ENCODE measurements at places on chromosomes 1 and 21. TPM values are rescaled to one million over a fixed set of nuclear protein-coding genes. Genes with fewer than 3 reads are reported as not detected.

DNA sequence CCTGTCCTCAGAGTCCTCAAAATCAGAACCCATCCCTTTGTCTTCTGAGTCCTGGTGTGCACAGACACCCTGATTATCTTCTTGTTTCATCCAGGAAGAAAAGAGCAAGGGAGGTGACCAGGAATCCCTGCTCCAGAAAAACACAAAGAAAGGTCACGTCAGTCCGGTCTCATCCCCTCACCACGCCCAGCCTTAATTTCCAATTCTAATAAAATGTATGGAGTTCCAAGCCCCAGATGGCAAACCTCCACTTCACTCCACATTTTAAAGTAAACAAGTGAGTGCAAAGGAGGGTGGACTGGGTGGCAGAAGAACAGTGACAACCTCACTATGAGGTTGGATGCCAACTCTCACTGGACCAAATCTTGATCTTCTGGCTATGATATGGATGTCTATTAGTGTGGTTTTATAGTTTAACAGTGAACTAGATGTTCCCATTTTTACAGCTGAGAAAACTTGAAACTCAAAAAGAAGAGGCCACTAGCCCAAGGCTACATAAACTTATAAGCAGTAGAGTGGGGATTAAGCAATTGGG is 22.0 kb downstream of the ZNF697 start:
- peaks cover 39% of the 10 kb centered on the region for H3K36me3 ChIP-seq
- no peak overlapping the region for H3K4me3 ChIP-seq
- no peaks in the 10 kb centered on the region for H3K27me3 ChIP-seq
- peaks cover 25% of the 10 kb centered on the region for H3K4me1 ChIP-seq
- H3K27ac ChIP-seq: no peak overlapping the region

CLIC6 gene
- 6.2 TPM for total RNA-seq

GRCh38 chr1:245500546-245500945 is 345.8 kb downstream of the KIF26B start:
- no peak for DNase-seq
- H3K4me3 ChIP-seq: no peak overlapping the region
- H3K27me3 ChIP-seq: no peaks in the 10 kb centered on the region
- H3K36me3 ChIP-seq: no peaks in the 10 kb centered on the region
- H3K27ac ChIP-seq: no peak overlapping the region

DNA sequence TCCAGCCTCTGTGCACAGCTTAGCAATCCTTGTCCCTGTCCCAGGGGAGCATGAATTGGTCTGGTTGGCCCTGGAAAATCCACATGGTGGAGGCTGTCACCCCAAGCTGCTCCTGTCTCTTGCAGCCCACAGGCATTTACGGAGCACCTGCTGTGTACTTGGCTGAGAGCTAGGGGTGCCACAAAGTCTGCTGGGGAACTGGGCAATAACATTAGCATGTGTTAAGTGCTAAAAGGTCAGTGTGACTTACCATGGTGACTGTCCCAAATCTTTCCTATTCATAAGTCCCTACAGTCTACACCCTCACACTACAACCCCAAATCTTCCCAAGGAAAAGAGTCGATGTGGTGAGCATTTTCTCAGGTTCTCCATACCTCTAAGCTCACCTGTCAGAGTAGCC is 53.6 kb upstream of the ARTN start:
- H3K27me3 ChIP-seq: no peaks in the 10 kb centered on the region
- peaks cover 4% of the 10 kb centered on the region for H3K4me1 ChIP-seq
- H3K27ac ChIP-seq: no peak overlapping the region

- H3K36me3 ChIP-seq: peaks cover 47% of the 10 kb centered on the region
- no peak overlapping the region for H3K4me3 ChIP-seq
- no peak overlapping the region for H3K27ac ChIP-seq
- DNase-seq: no peak
- peaks cover 16% of the 10 kb centered on the region for H3K4me1 ChIP-seq
- H3K27me3 ChIP-seq: no peaks in the 10 kb centered on the region
Measured at GRCh38 chr1:96808191-96808590, 86.6 kb downstream of the PTBP2 start.

DNA sequence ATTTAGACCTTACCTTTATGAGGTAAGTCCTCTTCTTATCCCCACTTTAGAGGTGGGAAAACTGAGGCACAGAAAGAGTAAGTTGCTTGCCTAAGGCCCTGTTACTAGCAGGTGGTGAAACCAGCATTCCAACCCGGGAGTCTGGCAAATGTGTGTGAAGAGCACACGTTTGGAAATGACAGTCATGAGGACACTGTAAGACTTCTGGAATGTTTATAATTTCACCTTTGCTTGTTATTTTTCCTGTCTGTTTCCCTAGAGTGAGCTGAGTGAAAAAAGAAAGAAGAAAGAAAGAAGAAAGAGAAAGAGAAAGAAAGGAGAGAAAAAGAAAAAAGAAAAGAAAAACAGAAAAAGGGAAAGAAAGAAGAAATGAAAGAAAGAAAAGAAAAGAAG is 21.2 kb upstream of the LGALS8 start:
- H3K36me3 ChIP-seq: no peaks in the 10 kb centered on the region
- H3K4me3 ChIP-seq: peak overlapping the region; percentile 84
- H3K27ac ChIP-seq: peak overlapping the region; percentile 99

GRCh38 chr1:24503059-24503751 is 569 bp downstream of the RCAN3 start:
- no peaks in the 10 kb centered on the region for H3K36me3 ChIP-seq
- peak; percentile 59 for DNase-seq
- H3K4me1 ChIP-seq: peaks cover 12% of the 10 kb centered on the region
- peak overlapping the region; percentile 95 for H3K4me3 ChIP-seq

DNA sequence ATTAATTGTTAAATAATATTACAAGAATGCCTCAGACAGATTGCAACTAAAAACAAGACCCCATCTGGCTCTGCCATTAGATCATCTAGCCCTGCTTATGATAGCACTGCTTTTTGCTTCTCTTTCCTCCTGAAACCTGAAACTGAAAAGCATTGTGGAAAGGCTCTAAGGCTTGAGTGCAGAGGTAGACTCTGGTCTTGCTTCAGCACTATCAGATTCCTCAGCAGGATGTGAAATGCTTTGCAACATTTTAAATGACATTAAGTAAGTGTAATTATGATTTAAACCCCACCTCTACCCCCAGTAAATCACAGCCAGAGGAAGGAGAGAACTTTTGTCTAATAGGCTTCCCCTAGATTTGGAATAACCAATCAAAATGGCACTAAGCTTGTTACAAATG is 32.9 kb downstream of the PHC2 start:
- peaks cover 24% of the 10 kb centered on the region for H3K4me1 ChIP-seq
- no peaks in the 10 kb centered on the region for H3K27me3 ChIP-seq
- no peak overlapping the region for H3K4me3 ChIP-seq
- H3K27ac ChIP-seq: no peak overlapping the region
- H3K36me3 ChIP-seq: no peaks in the 10 kb centered on the region
- no peak for DNase-seq

GRCh38 chr1:28510970-28511440 is 5.2 kb downstream of the RCC1 start:
- peak overlapping the region; percentile 98 for H3K27ac ChIP-seq
- H3K27me3 ChIP-seq: peaks cover under 1% of the 10 kb centered on the region
- peaks cover 27% of the 10 kb centered on the region for H3K4me1 ChIP-seq
- H3K36me3 ChIP-seq: peaks cover 49% of the 10 kb centered on the region
- DNase-seq: no peak

DNA sequence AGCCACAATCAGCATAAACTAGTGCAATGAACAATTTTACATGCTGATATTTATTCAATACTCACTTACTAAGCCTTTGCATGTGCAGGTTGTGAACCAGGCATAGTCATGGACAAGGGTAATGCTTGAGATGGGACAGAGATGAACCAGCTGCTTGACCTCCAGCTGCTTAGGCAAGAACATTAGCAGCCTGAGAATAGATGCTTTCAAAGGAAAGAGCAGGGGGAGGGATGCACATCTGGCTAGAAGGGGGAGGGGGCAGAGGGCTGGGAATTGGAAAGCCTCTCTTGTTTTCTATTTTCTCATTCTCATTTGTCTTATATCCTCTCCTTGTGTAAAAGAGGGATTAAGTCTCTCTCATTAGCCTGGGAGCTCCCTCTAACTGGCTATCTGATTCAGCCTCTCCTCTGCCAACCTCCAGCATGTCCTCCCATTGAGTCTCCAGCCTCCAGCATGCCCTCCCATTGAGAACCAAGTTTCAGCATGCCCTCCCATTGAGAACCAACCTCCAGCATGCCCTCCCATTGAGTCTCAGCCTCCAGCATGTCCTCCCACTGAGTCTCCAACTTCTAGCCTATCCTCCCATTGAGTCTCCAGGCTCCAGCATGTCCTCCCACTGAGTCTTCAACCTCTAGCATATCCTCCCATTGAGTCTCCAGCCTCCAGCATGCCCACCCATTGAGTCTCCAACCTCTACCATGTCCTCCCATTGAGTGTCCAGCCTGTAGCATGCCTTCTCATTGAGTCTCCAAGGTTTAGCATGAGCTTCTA is 38.4 kb upstream of the TRABD2B start:
- peaks cover 39% of the 10 kb centered on the region for H3K27me3 ChIP-seq
- no peak overlapping the region for H3K4me3 ChIP-seq
- peaks cover 38% of the 10 kb centered on the region for H3K4me1 ChIP-seq
- H3K36me3 ChIP-seq: no peaks in the 10 kb centered on the region
- H3K27ac ChIP-seq: no peak overlapping the region

DNA sequence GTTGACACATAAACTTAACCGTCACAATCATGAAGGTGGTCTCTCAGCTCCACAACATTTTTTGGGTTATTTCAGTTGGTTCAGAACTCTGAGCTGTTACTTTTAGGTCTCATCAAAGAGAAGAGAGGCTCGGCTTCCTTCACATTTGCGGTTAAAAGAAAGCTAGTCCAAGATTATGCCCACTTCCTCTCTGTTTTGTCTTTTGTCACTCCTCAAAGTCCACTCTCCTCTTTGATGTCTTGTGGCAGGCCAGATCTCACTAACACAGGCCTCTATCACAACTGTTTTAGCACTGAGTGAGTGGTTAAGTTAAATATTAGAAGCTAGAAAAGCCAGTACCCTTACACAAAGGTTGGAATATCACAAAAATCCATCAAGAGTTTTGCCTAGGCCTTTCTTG is 195.7 kb downstream of the FCRL5 start:
- no peak for DNase-seq
- H3K36me3 ChIP-seq: no peaks in the 10 kb centered on the region
- no peak overlapping the region for H3K4me3 ChIP-seq
- H3K27me3 ChIP-seq: peaks cover 6% of the 10 kb centered on the region
- H3K27ac ChIP-seq: no peak overlapping the region

RPE65 gene
- total RNA-seq: 0.14 TPM

DNA sequence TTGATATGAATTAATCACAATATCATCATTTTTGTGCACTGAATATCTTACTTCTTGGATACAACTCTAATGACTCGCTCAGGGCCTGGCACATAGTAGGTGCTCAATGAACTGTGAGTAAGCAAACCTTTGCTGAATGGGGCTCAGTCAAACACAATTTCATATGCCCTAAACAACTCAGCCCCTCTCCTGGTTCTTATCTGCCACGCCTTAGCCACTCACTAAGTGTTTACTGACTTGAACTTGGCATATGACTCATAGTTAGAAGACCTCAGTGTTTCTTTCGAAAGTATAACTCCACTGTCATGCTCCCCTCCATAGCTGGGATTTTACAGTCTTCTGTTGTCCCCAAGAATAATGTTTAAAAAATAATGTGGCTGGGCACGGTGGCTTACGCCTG is 4.8 kb upstream of the IFNLR1 start:
- H3K4me3 ChIP-seq: no peak overlapping the region
- no peaks in the 10 kb centered on the region for H3K36me3 ChIP-seq
- peak overlapping the region; percentile 78 for H3K27ac ChIP-seq
- H3K27me3 ChIP-seq: peaks cover 19% of the 10 kb centered on the region
- H3K4me1 ChIP-seq: peaks cover 16% of the 10 kb centered on the region

- no peak for DNase-seq
- H3K4me3 ChIP-seq: no peak overlapping the region
- H3K27ac ChIP-seq: peak overlapping the region; percentile 21
- H3K36me3 ChIP-seq: peaks cover 74% of the 10 kb centered on the region
Measured at GRCh38 chr1:116397728-116398127, 24.7 kb downstream of the ATP1A1 start.

ARF1 gene
- 288 TPM for total RNA-seq

KANK4 gene
- total RNA-seq: 5.9 TPM

- no peaks in the 10 kb centered on the region for H3K27me3 ChIP-seq
- H3K4me1 ChIP-seq: peaks cover 13% of the 10 kb centered on the region
- H3K27ac ChIP-seq: no peak overlapping the region
- H3K4me3 ChIP-seq: no peak overlapping the region
- DNase-seq: no peak
Measured at GRCh38 chr1:86387916-86388627, 8.1 kb downstream of the ODF2L start.
